ENCODE measurements at places on chromosomes 12 and 14. TPM values are rescaled to one million over a fixed set of nuclear protein-coding genes. Genes with fewer than 3 reads are reported as not detected.

GRCh38 chr14:53545217-53545616, 392.1 kb upstream of the DDHD1 start:
- no peaks in the 10 kb centered on the region for H3K36me3 ChIP-seq
- no peak for DNase-seq
- no peak overlapping the region for H3K27ac ChIP-seq
- H3K4me1 ChIP-seq: no peaks in the 10 kb centered on the region
- peaks cover 4% of the 10 kb centered on the region for H3K27me3 ChIP-seq

- peaks cover 4% of the 10 kb centered on the region for H3K27me3 ChIP-seq
- H3K4me1 ChIP-seq: peaks cover 17% of the 10 kb centered on the region
- no peak overlapping the region for H3K27ac ChIP-seq
- no peak overlapping the region for H3K4me3 ChIP-seq
- no peak for DNase-seq
- H3K36me3 ChIP-seq: no peaks in the 10 kb centered on the region
Measured at GRCh38 chr12:54387114-54387467, 2.6 kb upstream of the ZNF385A start.

- no peak for DNase-seq
- H3K27ac ChIP-seq: no peak overlapping the region
- no peaks in the 10 kb centered on the region for H3K4me1 ChIP-seq
- H3K36me3 ChIP-seq: no peaks in the 10 kb centered on the region
- no peak overlapping the region for H3K4me3 ChIP-seq
- H3K27me3 ChIP-seq: peaks cover 1% of the 10 kb centered on the region
Measured at GRCh38 chr14:53880761-53881160, 75.9 kb downstream of the BMP4 start.

- no peak for DNase-seq
- H3K27me3 ChIP-seq: peaks cover 3% of the 10 kb centered on the region
- H3K27ac ChIP-seq: no peak overlapping the region
- no peaks in the 10 kb centered on the region for H3K4me1 ChIP-seq
- peaks cover 57% of the 10 kb centered on the region for H3K36me3 ChIP-seq
- no peak overlapping the region for H3K4me3 ChIP-seq
Measured at GRCh38 chr12:112997506-112997905, 19.2 kb downstream of the OAS2 start.

DNA sequence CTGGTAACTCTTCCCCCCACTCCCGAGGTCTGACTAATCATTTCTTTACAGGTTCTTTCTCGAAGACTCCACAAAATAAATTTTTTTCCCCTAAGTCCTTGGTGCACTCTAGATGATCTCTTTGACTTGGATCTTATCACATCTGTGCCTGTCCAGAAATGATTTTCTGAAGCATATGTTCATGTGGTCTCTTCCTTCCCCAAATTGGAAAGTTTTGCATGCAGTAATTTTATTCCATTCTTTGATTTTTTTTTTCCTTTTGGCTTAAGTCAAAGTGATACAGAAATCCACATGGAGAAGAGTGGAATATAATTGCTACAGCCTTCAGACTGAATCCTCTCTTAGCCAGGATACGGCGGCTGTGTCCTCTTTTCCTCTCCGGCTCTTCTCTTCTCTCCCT, 213.3 kb downstream of the BMP4 start:
- no peak overlapping the region for H3K4me3 ChIP-seq
- H3K4me1 ChIP-seq: no peaks in the 10 kb centered on the region
- no peak overlapping the region for H3K27ac ChIP-seq
- no peaks in the 10 kb centered on the region for H3K27me3 ChIP-seq
- H3K36me3 ChIP-seq: no peaks in the 10 kb centered on the region

DNA sequence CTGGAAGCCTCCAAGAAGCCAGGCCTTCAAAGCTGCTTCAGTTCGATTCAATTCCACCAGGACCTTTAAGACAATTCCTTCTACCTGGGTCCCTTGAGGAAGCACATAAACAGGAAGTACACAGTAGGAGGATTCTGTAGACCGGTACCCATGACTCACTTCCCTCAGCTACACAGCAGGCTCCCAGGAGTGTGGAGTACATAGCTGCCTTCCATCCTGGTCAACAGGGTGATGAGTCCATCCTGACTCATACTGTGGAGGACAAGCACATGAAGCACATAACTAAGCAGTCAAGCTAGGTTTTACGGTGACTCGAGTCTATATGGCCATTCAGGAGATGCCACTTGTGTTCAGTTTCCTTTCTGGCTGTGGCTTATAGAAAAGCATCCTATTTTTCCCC, 197.6 kb upstream of the RBM19 start:
- H3K27ac ChIP-seq: no peak overlapping the region
- H3K4me3 ChIP-seq: no peak overlapping the region
- DNase-seq: no peak
- H3K4me1 ChIP-seq: no peaks in the 10 kb centered on the region

DNA sequence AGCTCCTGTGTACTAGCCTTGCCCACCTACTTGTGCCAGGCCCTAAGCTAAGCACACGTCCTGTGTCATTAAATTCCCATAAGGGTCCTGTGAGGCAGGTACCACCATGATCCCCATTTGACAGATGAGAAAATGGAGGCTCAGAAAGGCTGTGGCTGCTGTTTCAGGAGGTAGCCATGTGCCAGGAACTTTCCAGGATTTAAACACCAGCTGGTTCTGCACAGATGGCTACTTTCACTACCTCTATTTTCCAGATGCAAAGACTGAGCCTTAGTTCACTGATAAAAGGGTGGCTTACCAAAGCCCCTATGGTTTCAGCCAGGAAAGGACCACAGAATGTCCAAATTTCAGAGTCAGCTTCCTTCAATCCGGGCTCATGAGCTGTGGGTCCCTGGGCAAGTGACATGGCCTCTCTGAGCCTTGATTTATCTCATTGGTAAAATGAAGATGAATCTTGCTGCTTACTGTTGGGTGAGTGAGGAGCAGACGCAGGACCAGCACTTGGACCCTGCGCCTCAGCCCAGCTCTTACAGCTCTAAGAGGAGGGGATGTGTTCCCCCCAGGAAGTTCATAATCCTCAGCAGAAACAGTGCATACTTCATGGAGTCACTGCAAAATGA, 23.5 kb downstream of the CMKLR1 start:
- H3K27me3 ChIP-seq: peaks cover 1% of the 10 kb centered on the region
- peaks cover 100% of the 10 kb centered on the region for H3K4me1 ChIP-seq
- peaks cover 23% of the 10 kb centered on the region for H3K36me3 ChIP-seq
- H3K4me3 ChIP-seq: peak overlapping the region; percentile 52
- peak overlapping the region; percentile 85 for H3K27ac ChIP-seq

DNA sequence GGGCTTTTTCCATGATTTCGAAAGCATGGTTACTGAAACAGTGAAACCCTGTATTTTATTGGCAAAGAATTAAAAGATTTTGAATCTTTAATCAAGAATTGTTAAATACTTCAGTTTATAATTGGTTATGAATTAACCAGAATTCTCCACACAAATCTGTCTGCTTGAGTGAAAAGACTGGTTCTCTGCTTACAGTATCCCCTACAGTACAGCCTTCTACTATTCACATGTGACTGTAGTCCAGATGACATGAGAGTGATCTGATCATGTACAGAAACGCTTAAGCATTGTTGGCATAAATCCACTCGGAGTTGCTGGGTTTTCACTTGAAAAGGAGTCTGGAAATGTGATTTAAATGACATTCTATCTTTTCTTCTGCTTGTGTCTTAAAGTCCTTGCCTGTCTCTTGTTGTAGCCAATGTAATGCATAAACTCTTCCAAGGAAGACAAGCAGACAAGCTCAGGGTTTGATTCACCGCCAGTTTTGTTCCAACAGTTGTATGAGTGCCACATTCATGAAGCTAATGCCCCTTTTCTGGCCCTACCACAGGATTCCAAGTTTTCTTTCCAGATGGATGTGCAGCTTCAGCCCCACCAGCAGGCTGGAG, 222.0 kb upstream of the LRIG3 start:
- no peaks in the 10 kb centered on the region for H3K36me3 ChIP-seq
- no peaks in the 10 kb centered on the region for H3K4me1 ChIP-seq
- H3K27me3 ChIP-seq: peaks cover 1% of the 10 kb centered on the region
- H3K27ac ChIP-seq: no peak overlapping the region
- H3K4me3 ChIP-seq: no peak overlapping the region

- peaks cover 6% of the 10 kb centered on the region for H3K4me1 ChIP-seq
- no peak for DNase-seq
- H3K27me3 ChIP-seq: peaks cover 6% of the 10 kb centered on the region
- no peaks in the 10 kb centered on the region for H3K36me3 ChIP-seq
- no peak overlapping the region for H3K27ac ChIP-seq
- H3K4me3 ChIP-seq: no peak overlapping the region
Measured at GRCh38 chr12:119603767-119604166, 10.2 kb downstream of the TMEM233 start.

DNA sequence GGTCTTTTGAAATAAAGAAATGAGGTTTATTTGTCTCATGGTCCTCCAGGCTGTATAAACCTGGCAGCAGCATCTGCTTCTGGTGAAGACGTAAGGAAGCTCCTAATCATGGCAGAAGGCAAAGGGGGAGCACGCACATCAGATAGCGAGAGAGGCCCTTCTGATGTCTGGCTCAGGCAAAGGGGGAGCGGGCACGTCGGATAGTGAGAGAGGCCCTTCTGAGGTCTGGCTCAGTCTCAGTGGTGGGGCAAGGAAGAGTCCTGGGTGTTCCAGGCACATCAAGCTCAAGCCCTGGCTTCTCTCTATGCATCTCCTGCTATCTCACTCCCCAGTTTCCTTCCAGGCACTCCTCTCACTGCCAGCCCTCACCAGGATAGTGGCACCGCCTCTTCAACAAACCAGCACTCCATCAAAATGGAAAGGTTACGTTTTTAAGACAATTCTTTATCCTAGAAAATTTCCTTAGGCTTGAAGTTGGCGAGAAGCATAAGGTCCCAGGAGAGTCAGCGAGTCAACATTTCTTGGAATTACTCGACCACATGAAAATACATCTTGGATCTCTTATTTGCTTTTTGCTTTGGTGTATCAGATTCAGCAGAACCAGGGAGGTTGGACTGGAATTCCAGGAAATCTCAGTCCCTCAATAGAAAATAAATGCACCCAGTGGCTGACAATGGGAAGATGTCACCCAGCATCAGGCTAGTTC, 189.6 kb upstream of the TMEM132C start:
- DNase-seq: no peak
- no peaks in the 10 kb centered on the region for H3K36me3 ChIP-seq
- no peaks in the 10 kb centered on the region for H3K4me1 ChIP-seq
- H3K27ac ChIP-seq: no peak overlapping the region

DNA sequence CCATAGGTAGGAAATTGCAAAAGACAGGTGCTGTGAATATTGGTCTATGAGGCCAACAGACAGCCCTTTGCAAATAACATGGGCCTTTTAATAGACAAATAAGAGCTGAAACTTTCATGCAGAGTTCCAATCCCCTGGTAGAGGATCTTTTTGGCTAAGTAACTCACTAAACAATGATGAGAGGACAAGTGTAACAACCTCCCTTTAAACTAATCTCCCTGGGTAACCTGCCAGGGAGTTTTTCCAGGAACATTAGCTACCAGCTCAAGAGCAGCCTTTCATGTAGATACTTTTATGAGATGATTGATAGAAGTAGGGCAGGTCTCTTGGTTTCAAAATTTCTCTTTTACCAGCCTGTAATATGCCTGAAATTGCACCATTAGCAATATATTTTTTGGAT, 13.8 kb upstream of the CACNA1C start:
- peaks cover 5% of the 10 kb centered on the region for H3K27me3 ChIP-seq
- no peak overlapping the region for H3K27ac ChIP-seq
- no peak for DNase-seq
- H3K4me1 ChIP-seq: peaks cover 17% of the 10 kb centered on the region

GRCh38 chr14:77599889-77600288, 16.5 kb downstream of the SPTLC2 start:
- peaks cover 79% of the 10 kb centered on the region for H3K4me1 ChIP-seq
- peak overlapping the region; percentile 21 for H3K4me3 ChIP-seq
- H3K27ac ChIP-seq: peak overlapping the region; percentile 88

- no peak for DNase-seq
- peak overlapping the region; percentile 92 for H3K4me3 ChIP-seq
- peak overlapping the region; percentile 92 for H3K27ac ChIP-seq
- H3K4me1 ChIP-seq: peaks cover 81% of the 10 kb centered on the region
Measured at GRCh38 chr12:120468821-120469449, 613 bp downstream of the SRSF9 start.

GRCh38 chr12:29957835-29958234, 174.1 kb upstream of the TMTC1 start:
- no peaks in the 10 kb centered on the region for H3K36me3 ChIP-seq
- no peak overlapping the region for H3K27ac ChIP-seq

DNA sequence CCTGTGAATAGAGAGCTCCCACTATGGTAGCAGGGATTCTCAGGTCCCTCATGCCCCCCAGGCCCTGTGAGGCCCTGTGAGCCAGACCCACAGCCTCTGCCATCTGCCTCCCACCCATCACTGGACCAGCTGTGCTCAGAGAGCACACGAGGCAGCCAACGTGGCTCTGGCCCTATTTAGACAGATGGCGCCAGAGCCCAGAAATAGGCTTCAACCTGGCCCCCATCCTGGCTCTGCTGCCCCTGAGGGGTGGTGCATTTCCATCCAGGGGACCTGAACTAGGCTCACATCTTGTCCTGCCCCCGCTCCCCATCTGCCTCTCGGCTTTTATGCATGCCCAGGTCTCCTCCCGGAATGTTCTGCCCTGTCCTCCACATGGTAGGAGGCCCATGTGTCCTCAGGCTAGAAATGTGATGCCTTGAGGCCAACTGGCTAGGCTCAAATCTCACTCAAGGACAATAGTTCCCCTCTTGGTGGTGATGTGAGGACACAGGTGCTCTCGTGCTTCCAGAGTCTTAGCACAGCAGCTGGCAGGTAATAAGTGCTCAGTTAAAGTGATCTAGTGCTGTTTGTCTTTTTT, 18.9 kb downstream of the TMEM63C start:
- no peak overlapping the region for H3K4me3 ChIP-seq
- DNase-seq: no peak
- no peaks in the 10 kb centered on the region for H3K4me1 ChIP-seq
- H3K27ac ChIP-seq: no peak overlapping the region

- peaks cover 22% of the 10 kb centered on the region for H3K4me1 ChIP-seq
- no peak for DNase-seq
- peaks cover 3% of the 10 kb centered on the region for H3K27me3 ChIP-seq
Measured at GRCh38 chr12:6559500-6559899, 3.7 kb upstream of the IFFO1 start.

GRCh38 chr14:29749327-29749726, 178.3 kb downstream of the PRKD1 start:
- H3K4me3 ChIP-seq: no peak overlapping the region
- no peaks in the 10 kb centered on the region for H3K4me1 ChIP-seq
- DNase-seq: no peak
- H3K36me3 ChIP-seq: no peaks in the 10 kb centered on the region
- H3K27ac ChIP-seq: no peak overlapping the region
- no peaks in the 10 kb centered on the region for H3K27me3 ChIP-seq

- no peak for DNase-seq
- H3K4me3 ChIP-seq: no peak overlapping the region
- H3K27me3 ChIP-seq: peaks cover 2% of the 10 kb centered on the region
- no peaks in the 10 kb centered on the region for H3K36me3 ChIP-seq
- H3K27ac ChIP-seq: no peak overlapping the region
- no peaks in the 10 kb centered on the region for H3K4me1 ChIP-seq
Measured at GRCh38 chr12:44519931-44520330, 356.2 kb downstream of the NELL2 start.

Gene AICDA
- polyA plus RNA-seq: not detected

Gene MRPS35
- 51.3 TPM for polyA plus RNA-seq

Gene PLEKHG3
- 36.8 TPM for polyA plus RNA-seq

Gene TMTC1
- not detected for polyA plus RNA-seq

Gene IL26
- polyA plus RNA-seq: not detected

Gene CRIP1
- polyA plus RNA-seq: 940 TPM
